ENCODE measurements at places on chromosomes 12 and 14. TPM values are rescaled to one million over a fixed set of nuclear protein-coding genes. Genes with fewer than 3 reads are reported as not detected.

The TMEM30B gene
- 1.1 TPM for total RNA-seq

The GPR84 gene
- total RNA-seq = not detected

The HPD gene
- under 0.01 TPM for total RNA-seq

- DNase-seq = peak; percentile 81
Observed at GRCh38 chr14:31229638-31230572, 22.3 kb upstream of the HECTD1 start.

- DNase-seq = no peak
Observed at GRCh38 chr12:29733060-29733459, 50.7 kb downstream of the TMTC1 start.

GRCh38 chr12:76449993-76450392, 101.8 kb upstream of the BBS10 start:
- DNase-seq = no peak
